ENCODE measurements at places on chromosomes 1 and 21. TPM values are rescaled to one million over a fixed set of nuclear protein-coding genes. Genes with fewer than 3 reads are reported as not detected.

- DNase-seq: no peak
Measured at GRCh38 chr1:236990052-236990445, 14.2 kb downstream of the MT1HL1 start.

GRCh38 chr1:168535536-168535935 lies 8.3 kb downstream of the XCL2 start:
- no peak for DNase-seq

DNA sequence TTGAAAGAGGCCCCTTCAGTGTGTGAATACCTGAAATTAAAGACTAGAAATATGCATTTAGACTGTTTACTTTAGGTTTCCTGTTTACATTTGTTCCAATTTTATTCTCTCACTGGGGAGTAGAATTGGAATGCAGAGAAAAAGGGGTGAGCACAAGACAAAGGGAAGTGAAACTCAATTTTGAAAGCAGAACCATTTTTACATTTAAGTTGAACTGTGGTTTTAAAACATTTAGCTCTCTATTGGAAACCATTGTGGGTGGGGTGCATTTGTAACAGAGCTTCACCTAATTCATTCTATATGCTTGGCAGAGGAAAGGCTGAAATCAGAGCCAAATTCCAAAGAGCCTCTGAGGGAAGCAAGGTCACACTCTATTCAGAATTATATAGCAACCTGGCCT lies 235.3 kb upstream of the C1orf105 start:
- peak; percentile 21 for DNase-seq

DNA sequence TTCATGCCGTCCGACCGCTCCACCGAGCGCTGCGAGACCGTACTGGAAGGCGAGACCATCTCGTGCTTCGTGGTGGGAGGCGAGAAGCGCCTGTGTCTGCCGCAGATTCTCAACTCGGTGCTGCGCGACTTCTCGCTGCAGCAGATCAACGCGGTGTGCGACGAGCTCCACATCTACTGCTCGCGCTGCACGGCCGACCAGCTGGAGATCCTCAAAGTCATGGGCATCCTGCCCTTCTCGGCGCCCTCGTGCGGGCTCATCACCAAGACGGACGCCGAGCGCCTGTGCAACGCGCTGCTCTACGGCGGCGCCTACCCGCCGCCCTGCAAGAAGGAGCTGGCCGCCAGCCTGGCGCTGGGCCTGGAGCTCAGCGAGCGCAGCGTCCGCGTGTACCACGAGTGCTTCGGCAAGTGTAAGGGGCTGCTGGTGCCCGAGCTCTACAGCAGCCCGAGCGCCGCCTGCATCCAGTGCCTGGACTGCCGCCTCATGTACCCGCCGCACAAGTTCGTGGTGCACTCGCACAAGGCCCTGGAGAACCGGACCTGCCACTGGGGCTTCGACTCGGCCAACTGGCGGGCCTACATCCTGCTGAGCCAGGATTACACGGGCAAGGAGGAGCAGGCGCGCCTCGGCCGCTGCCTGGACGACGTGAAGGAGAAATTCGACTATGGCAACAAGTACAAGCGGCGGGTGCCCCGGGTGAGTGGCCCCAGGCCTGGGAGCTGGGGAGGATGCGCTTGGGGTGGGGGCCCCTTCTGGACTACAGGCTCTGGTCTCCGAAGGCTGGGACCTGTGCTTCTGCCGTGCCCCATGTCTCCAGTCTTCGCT lies 1.1 kb downstream of the SKI start:
- peak; percentile 62 for DNase-seq

DNA sequence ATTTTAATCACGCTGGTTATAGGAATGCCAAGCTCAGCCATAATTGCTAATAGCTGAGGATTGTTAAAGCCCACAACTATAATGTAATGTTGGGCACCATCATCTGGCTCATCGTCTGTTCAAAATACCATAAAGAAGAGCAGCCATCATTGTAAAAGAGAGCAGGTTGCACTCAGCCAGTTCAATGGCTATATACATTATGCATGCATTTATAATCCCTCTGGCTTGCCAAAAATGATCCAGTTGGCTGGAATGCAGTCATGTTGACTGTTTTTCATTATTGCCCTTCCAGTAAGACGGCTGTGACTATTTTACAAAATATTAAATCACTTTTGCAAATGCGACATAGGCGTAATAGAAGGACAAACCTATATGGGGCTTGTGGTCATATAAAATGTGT lies 85.3 kb downstream of the SPAG17 start:
- DNase-seq: no peak

DNA sequence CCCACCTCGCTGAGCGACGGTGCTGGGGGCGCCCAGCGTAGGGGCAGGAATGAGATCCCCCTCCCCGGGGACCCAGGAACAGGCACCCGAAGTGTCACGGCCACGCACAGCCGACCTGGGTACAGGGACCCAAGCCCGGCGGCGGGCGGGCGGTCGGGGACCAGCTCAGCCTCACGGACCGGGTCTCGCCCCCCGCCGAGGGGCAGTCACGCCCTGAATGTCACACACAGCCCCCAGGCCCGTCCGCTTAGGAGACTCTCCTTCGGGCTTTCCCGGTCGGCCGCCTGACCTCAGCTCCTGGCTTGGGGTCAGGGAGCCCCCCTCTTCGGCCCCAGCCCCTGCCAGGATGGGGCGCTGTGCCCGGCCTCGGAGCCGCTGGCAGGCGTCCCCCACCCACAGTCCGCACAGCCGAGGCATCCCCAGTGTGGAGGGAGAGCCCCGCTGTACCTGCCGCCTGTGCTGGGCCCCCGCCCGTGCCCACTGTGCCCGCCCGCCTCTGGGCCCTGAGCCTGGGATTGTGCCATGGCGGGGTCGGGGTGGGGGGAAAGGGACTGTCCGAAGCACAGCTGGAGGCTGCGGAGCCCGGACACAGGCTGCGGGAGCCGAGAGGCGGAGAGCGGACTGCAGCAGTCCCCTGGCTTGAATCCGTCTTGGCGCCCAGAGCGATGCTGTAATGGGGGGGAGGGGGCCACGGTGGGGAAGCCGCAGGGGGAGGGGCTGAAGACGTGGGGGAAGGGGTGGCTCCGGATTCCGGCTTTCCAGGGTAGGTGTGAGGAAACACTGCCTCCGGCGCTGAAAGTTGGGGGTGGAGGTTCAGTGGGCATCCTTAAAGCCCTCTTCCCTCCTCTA lies 627 bp upstream of the DLGAP3 start:
- peak; percentile 83 for DNase-seq

DNA sequence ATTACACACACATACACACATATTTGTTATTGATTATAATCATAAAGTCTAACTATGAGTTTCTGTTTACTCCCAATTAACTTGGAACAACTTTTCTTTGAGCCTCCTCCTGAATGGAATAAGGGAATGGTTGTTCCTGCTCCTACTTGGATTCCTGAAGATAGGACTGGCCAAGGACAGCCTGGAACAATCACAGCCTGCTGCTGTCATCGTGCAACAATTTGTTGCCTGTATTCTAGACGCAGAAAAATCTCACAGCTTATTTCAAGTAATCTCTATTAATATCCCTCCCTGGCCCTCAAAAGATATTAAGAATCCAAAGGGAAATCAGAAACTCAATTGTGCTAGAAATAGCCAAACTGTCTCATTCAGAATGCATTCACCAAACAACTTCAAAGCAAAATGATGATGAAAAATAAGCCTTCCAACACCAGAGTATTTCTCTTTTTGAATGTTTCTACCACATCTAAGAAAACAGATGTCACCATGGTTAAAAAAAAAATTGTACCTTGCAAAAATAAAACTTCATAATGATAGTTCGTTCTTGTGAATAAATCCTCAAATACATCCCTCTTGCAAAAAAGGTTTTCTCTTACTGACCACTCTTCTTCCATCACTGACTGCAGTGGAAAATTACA lies 30.9 kb downstream of the RCAN1 start:
- DNase-seq: no peak

DNA sequence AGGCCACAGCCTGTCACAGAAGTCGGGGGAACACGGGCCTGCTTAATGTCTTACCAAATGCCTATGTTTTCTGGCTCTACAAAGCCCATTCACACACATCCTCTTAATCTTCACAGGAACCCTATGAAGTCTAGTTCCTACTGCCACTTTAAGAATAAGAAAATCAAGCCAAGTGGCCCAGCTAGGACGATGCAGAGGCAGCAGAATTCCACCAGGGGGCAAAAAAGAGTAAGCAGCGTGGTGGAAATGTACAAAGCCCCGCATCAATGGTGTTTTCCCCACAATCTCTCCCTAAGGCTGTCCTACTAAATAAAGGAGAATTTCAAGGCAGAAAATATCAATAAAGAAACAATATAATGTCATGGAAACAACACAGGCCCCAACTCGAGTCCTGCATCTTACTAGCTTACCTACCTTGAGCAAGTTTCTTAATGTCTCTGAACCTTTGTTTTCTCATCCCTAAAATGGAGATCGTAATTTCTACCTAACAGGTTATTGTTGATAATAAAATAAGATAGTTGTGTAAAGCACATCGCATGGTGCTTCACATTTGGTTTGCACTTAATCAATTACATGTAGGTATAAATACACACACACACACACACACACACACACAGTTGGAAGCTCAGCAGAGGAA lies 21.4 kb downstream of the SEC16B start:
- DNase-seq: peak; percentile 88

- no peak for DNase-seq
Measured at GRCh38 chr1:24142546-24143534, at the start of gene IL22RA1. IL22RA1 (minus strand) TSS chr1:24143140; CDS start chr1:24143082, 58 bp downstream.

- no peak for DNase-seq
Measured at GRCh38 chr1:41576620-41577019, 92.1 kb upstream of the EDN2 start.

- DNase-seq: no peak
Measured at GRCh38 chr1:40221977-40222772, 25.6 kb upstream of the TMCO2 start.

- no peak for DNase-seq
Measured at GRCh38 chr1:192350356-192350755, 33.6 kb downstream of the RGS21 start.

GRCh38 chr1:89023026-89023425 lies 360 bp upstream of the GBP3 start:
- DNase-seq: no peak

DNA sequence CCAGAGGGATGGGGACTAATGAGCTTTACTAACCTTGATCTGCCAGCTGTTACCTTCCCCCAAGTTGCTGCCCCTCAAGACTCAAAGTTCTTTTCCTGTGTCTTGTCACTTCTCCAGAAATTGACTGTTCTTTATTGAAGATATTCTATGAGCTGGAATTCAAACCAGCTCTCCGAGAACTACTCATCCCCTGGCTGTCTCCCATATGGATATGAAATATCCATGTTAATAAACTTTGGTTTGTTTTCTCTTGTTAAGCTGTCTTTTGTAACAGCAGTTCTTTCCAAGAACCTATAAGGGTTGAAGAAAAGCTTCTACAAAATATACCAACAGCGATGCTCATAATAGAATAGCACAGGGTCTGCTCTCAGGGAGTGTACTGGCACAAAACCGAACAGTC lies 77.0 kb downstream of the CAMK2N1 start:
- no peak for DNase-seq

DNA sequence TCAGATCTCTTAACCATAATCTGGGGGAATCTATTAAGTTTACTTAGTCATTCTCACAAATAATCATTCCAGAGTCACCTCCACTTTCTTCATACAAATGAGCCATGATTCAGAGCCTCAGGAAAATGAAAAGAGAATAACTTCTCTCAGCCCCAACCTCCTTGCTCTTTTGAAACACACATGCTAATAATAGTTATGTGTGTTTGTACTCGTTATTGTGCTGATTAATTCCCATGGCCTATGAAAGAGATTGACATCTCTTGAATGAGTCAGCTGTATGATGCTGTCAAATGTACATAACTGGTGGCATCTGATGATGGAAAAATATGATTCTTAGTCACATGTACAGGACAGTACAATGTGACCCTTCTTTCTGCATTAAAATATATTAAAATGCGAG lies 41.5 kb downstream of the DTL start:
- DNase-seq: no peak

DNA sequence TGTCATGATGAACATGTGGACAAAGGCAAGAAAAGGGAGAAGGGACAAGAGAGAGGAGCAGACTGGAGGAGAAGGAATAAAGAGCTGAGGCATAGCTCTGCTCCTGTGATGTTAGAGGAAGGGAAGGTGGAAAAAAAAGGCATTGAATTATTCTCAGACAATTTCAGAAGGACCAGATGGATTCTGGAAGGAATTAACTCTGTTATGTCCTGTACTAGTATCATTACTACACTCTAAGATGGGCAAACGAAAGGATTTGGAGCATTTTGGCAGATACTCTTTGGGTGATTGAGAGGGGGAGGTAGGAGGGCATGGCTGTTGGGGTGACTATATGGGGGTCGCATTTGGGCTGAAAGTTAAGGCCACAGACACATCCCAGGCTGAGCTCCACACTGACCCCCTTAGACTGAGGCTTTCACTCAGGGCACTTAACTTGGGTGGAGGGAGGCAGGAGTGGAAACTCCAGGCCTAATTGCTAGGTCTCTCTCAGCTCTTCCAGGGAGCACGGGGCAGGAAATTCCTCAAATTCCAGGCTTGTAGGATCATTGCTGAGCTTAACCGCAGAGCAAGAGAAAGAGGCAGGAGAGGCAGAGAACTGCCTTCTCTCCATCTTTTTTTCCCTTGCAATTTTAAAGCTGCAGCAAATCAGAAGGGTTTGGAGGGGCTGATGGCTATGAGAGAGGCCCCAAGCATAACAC lies 25.9 kb downstream of the KIRREL1 start:
- DNase-seq: peak; percentile 94

- DNase-seq: no peak
Measured at GRCh38 chr1:215890438-215890837, 323.3 kb downstream of the KCTD3 start.

DNA sequence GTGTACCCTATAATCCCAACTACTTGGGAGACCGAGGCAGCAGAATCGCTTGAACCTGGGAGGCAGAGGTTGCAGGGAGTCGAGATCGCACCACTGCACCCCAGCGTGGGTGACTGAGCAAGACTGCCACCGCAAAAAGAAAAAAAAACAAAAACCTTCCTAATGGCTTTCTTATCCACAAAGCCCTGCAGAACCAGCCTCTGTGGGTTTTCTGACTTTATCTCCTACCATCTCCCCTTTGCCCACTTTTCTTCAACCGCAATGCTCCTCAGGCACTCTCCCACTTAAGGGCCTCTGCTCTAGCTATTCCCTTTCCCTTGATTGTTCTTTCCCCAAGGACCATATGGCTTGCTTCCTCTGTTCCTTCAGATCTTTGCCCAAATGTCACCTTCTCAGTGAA lies 67.9 kb upstream of the PUM1 start:
- DNase-seq: no peak

- peak; percentile 56 for DNase-seq
Measured at GRCh38 chr1:28510970-28511440, 5.2 kb downstream of the RCC1 start.

The ATP1A2 gene
- total RNA-seq: 18.3 TPM

The PRELP gene
- total RNA-seq: 0.03 TPM

The LPAR3 gene
- total RNA-seq: 27.8 TPM

The KCNJ15 gene
- total RNA-seq: not detected

The KCNQ4 gene
- total RNA-seq: 3.0 TPM

The APCS gene
- total RNA-seq: not detected

The DNASE2B gene
- total RNA-seq: not detected

The CFAP45 gene
- total RNA-seq: not detected

The DMRTA2 gene
- 0.07 TPM for total RNA-seq

The ZNF695 gene
- total RNA-seq: 20.6 TPM

The C1orf146 gene
- total RNA-seq: not detected

The MNDA gene
- not detected for total RNA-seq
